ENCODE measurements at places on chromosomes 3 and 15.
A peak's percentile ranks its signal among the peaks of the same experiment; 100 is the strongest.

- DNase-seq, result no peak
Measured at GRCh38 chr15:33313491-33313890, 2.7 kb downstream of the RYR3 start.

- no peak for DNase-seq
Measured at GRCh38 chr3:174376346-174376745, 482.8 kb upstream of the NAALADL2 start.

GRCh38 chr3:60912876-60913275 lies 338.4 kb downstream of the FHIT start:
- no peak for DNase-seq

DNA sequence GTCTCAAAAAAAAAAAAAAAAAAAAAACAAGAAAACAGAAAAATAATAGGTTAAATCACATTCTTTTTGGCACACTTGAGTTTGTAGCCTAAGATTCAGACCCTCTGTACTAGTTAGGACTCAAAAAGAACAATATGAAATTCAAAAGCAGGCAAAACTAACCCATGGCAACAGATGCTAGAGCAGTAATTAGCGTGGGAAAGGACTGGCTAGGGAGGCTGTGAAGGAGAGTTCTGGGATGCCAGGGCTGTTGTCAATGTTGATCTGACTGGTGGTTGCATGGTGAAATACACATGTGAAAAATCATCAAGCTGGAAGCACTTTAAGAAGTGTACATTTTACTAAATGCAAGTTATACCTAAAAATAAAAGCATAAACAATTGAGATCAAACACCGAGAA lies 35.6 kb downstream of the KLHL6 start:
- no peak for DNase-seq

GRCh38 chr3:4492208-4493013 lies 737 bp upstream of the ITPR1 start:
- peak; percentile 37 for DNase-seq

GRCh38 chr15:61598655-61599054 lies 369.6 kb upstream of the RORA start:
- DNase-seq, result no peak

DNA sequence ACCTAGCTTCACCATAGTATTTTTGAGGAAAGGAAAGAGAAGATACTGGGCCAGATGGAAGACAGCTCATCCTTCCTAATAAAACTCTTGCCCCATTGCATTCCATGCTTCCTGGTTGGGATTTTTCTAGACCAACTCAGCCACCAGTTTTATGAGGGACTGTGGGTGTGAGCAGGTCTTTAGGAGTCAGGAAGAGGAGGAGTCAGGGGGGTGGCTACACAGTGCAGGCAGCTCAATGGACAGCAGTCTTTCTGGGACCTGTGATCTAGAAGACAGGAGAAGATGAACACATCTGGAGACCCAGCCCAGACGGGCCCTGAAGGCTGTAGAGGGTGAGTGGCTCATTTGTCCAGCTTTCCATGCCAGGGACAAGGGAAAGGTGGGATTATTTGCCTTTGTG lies at the start of gene NOX5:
TSS of gene NOX5 (plus strand) at position 242 of the 400 bp plus-strand sequence. CDS start at position 283, 41 bp downstream.
- no peak for DNase-seq

- no peak for DNase-seq
Measured at GRCh38 chr3:94416768-94417167, 353.9 kb downstream of the NSUN3 start.

DNA sequence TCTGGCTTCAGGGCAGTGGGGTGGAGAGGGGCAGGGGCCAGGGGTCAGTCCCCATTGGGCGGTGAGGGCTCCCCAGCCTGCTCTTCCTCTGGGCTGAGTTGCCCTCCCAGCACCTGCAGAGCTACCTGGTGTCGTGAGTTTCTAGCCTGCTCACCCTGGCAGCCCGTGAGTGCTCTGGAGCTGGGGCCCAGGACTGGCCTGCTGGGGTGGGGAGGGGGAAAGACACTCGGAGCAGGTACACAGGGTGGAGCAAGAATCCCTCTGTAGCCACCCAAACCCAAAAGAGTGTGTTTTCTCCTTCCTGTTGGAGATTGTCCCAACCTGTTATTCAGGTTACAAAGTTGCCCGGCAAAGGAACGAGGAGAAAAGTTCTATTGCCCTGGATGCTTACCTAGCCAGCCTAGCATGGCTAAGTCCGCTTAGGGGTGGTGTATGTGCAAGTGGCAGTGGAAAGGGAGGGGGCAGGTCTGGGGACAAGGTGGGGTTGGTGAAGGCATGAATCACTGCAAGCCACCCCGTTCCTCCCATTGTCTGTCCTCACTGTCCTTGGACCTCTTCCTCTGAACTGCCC lies 8.9 kb downstream of the FAM3D start:
- DNase-seq, result no peak

DNA sequence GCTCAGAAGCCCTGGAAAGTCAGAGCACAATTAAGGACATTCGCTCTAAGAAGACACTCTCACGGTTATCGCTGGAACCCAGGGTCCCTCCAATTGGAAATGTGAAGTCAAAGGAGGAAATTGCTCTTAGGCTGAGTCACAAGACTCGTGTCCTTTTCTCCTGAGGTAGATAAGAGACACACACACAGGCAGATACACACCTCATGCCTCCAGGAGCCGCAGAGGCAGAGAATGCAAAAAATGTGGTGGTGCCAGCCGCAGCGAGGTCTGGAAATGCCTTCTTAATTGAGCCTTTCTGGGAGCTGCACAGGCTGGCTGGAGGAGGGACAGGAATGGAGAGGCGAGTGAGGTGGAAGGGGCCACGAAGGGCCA lies 189.3 kb downstream of the OPA1 start:
- DNase-seq, result no peak

DNA sequence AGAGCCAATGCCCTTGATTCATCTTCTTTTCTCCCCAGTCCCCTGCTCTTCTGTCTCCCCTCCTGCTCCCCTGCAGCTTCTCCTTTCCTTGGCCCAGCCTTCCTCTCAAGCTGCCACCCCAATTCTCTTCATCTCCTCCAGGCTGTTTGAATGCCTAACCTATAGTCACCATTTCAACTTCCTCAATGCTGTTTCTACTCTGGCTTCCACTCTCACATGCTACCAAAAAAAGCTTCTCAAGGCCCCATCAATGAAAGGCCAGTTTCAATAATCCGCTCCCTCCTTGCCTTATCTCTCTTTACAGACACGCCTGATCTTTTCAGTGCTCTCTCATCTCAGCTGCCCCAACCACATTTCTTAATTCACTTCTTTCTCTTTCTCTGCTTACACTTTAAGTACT lies 212.2 kb upstream of the GPR149 start:
- no peak for DNase-seq

- DNase-seq, result no peak
Measured at GRCh38 chr3:191068946-191069813, 129.9 kb upstream of the OSTN start.
